ENCODE measurements at places on chromosomes 16 and 17.

GRCh38 chr16:70565053-70565452 lies 41.4 kb downstream of the SF3B3 start:
- no peak for DNase-seq

DNA sequence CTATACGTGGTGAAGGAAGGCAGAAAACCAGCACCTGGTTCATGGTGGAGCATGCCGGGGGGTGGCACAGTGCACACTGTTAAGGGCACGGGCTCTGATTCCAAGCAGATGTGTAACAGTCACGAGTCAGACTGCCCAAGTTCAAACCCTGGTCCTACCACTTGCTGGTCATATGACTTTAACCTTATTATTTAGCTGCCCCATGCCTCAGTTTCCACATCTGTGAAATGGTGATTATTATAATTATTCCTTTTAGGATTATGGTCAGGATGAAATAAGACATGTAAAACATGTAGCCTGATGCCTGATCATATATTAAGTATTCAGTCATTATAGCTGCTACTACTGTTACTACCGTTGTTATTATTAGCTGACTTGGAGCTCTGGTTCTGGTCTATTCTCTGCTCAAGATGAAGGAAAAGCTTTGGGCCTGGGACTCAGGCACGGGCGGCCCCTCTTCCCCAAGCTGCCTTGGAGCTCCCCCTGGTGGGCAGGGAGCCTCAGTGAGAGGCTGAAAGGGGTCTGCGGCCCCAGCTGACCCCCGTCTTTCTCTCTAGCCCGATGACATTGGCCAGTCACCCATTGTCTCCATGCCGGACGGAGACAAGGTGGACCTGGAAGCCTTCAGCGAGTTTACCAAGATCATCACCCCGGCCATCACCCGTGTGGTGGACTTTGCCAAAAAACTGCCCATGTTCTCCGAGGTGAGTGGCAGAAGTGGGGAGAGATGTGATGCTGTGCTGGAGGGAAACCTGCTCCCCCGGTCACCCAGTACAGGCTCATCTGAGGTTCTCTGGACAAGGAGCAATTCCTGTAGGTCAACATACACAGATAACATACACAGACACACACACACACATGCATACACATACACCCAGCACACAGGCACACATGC lies 14.0 kb downstream of the NR1D1 start:
- no peak for DNase-seq

DNA sequence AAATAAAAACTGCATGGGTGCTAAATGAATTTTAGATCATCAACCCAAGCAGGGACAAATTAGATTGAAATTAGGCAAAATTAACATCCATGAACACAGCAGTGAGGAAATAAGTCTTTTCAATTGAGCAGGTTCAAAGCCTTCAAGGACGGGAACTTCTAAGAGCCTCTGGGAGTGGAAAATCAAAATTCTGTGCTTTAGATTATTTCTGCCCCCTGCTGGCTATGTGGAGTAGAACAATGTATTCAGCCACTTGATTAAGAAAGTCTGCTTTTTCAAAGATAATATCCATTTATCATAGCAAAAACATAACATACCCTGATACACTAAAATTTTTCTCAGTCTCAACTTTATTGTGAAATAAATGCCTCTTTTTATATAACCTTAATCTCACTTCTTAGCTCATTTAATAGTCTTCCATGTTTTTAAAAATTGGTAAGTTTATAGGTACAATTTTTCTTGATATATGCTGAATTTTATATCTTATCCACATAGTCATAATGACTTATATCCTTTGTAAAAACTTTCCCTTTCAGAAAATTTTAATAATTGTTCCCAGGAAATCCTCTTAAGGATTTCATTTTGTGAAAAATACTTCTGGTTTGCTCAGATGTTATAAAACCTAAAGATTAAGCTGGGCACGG lies 28.1 kb upstream of the NOL11 start:
- DNase-seq, result no peak

DNA sequence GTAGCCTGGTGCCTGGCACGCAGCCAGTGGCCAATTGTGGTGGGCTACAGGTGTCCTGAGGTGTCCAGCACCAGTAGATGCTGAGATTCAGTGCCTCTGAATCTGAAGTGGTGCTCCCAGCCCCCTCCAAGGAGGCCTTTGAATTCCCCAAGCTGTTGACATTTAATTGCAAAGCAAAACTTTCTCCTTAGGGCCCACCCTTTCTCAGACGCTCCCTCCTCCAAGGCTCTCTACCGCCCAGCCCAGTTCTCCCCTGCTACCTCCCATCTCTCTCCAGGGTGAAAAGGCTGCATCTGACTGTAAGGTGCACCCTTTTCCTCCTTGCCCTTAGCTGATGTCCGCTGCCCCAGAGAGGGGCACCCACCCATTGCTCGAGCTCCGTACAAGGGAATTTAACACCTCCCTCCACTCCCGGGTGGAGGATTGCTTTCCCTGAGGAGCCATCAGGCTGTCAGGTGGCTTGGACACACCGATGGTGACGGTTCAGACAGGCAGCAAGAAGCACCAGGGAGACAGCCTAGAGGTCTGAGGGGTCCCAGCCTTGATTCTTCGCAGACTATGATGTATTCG lies 1.7 kb downstream of the BEAN1 start:
- no peak for DNase-seq

- no peak for DNase-seq
Observed at GRCh38 chr16:27414788-27415431, 12.9 kb downstream of the IL21R start.

DNA sequence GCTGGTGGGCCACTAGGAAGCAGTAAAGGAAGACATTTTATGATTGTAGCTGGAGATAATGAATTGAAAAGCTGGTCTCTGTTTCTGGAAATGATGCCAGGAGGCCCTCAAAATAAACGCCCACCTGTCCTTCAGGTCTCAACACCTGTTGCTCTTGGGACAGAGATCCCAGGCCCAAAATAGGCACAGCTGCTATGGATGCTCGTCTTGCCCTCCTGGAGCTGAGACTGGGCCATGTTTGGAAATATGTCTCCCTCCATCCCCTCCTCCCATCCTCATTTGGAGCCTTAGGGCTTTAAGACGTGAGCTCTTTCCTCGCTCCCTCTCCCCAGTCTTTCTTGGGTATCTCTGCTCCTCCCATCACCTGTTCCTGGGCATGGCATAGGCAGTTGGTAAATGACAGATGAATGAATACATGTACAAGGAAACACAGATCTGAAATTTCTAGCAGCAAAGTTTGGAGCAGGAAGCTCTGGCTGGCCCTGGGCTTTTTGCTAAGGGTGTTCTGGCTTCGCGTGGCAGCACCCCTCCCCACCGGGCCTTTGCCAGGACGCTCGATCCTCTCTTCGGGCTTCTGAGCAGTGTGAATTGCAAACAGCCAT lies 33.3 kb downstream of the MYH3 start:
- DNase-seq, result no peak

GRCh38 chr17:38875477-38876075 lies 5.7 kb downstream of the LASP1 start:
- DNase-seq, result no peak

DNA sequence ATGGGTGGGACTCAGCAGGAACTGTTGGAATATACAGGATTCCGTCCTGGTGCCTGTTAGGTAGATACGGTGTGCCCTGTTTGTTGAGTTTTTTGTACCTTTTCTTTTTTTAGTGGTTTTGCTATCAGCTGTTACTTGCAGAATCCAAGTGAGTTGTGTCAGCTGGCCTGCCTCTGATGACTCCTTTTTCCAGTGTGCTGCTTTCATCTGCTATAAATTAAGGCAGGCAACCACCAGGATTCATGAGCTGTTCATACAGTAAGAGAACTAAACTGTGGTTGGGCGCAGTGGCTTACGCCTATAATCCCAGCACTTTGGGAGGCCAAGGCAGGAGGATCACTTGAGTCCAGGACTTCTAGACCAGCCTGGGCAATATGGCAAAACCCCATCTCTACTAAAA lies 79.9 kb downstream of the WNT3 start:
- no peak for DNase-seq

- DNase-seq, result no peak
Observed at GRCh38 chr16:8370374-8371270, 219.7 kb downstream of the TMEM114 start.

GRCh38 chr17:6425407-6425806 lies 9.5 kb downstream of the AIPL1 start:
- peak; percentile 73 for DNase-seq

- no peak for DNase-seq
Observed at GRCh38 chr17:50560931-50561745, 623 bp downstream of the CACNA1G start.

DNA sequence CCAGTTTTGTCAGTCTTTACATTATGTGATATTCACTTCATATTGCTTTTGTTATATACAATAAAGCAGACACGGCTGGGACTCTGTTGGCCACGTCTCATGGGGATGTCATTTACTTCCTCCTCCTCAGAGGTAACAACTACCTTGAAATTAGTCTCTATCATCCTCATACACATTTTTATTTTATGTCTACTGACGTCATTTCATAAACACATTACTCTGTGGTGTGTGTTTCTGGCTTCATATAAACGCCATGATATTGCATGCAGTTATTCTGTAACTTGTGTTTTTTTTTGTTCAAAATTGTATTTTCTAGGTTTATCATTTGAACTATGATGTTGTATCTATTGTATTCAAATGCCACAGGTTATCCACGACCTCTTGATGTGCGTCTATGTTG lies 13.4 kb upstream of the IRF8 start:
- DNase-seq, result no peak

GRCh38 chr17:16199093-16199492 lies 16.2 kb downstream of the NCOR1 start:
- no peak for DNase-seq

DNA sequence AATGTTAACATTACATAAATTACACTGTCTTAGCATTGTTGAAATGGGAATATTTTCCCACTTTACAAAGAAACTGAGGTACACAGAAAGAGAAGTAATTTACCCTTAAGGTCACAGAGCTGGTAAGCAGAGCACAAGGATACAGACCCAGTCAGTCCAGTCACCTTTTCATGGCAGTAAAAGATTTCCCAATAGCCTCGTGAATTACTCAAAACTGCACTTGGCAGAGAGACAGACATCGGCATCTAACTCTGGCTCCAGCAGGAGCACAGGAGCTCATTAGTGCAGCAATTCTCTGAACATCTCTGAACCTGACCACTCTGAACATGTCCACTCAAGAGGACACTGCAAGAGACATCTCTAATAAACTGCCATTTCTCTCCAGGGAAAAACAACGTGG lies 3.1 kb downstream of the TEX2 start:
- DNase-seq, result no peak

GRCh38 chr16:57803134-57803990 lies 1.1 kb upstream of the KIFC3 start:
- no peak for DNase-seq

GRCh38 chr17:5585836-5586521 lies 1.7 kb upstream of the NLRP1 start:
- no peak for DNase-seq

DNA sequence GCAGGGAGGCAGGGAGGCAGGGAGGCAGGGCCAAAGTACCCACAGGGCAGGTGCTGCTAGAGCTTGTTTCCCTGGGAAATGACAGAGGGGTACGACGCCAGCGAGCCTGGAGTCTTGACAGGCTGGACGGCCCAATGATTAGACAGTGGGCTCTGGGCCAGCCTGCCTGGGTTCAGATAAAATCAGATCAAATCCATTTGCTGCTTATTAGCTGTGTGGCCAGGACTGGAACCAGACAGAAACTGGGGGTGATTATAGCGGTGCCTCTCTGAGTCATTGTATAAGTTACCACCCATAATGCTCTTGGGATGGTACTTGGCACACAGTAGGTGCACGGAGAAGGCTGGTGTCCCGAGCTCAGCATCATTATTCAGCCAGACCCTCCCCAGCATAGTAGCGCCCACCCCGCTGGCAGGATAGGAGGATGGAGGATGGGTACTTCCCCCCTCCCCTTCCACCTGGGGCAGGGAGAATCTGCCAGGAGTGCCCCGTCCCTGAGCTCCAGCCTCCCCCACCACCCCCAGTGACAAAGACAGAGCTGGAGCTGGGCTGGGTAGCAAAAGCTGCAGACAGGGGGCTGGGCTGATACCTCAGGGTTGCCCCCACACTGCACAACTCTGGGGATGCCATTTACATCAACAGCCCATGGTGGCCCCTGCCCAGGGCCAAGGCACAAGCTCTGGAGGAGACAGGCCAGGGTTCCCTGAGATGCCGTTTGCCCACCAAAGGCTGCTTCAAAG lies 77.6 kb upstream of the TNRC6C start:
- peak; percentile 86 for DNase-seq

Data from posterior vena cava (tissue), 2 donors.